Skeletal muscle tissue (tissue), 5 donors: ENCODE measurements at places on chromosomes 4 and X. TPM values are rescaled to one million over a fixed set of nuclear protein-coding genes. Genes with fewer than 3 reads are reported as not detected.

Gene XAGE5
- total RNA-seq = not detected

Gene GPM6B
- total RNA-seq = 18.8 TPM

Gene JADE1
- total RNA-seq = 23.0 TPM

Gene USP26
- not detected for total RNA-seq

Gene GUF1
- 12.0 TPM for total RNA-seq

Gene CDX4
- total RNA-seq = not detected

Gene CLCN4
- total RNA-seq = 15.7 TPM

Gene ADGRG2
- total RNA-seq = 7.8 TPM

Gene PRDM5
- total RNA-seq = 61.1 TPM

Gene SORCS2
- 3.1 TPM for total RNA-seq

Gene JADE3
- total RNA-seq = 5.2 TPM

Gene VCX2
- total RNA-seq = not detected

Gene RPL39
- total RNA-seq = 6,835 TPM

Gene RBMXL3
- total RNA-seq = not detected

Gene CITED1
- total RNA-seq = 18.8 TPM

Gene RPS6KA6
- 4.7 TPM for total RNA-seq
